Ascending aorta (tissue), 2 donors: ENCODE measurements at places on chromosomes 2 and 18.

DNA sequence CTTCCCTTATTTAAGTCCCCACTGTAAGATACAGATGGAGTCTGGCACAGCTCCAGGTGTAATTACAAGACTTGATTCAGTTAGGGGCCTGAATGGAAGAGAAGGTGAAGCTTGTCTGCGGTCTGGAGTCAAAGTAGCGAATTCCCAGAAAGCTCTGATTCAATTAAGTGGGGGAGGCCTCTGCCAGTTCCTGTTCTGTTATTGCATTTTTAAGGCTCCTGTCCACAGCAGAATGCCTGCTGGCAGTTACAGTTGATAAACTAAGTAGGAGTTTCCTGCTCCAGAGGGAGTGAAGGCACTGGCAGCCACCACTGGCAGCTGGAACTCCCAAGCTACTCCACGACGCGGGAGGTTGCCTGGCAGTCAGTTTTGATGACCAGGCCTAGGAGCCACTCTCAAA lies 181.1 kb downstream of the SOCS6 start:
- no peak for DNase-seq

- no peak for DNase-seq
Observed at GRCh38 chr18:55509631-55510324, 78.2 kb downstream of the TCF4 start.

DNA sequence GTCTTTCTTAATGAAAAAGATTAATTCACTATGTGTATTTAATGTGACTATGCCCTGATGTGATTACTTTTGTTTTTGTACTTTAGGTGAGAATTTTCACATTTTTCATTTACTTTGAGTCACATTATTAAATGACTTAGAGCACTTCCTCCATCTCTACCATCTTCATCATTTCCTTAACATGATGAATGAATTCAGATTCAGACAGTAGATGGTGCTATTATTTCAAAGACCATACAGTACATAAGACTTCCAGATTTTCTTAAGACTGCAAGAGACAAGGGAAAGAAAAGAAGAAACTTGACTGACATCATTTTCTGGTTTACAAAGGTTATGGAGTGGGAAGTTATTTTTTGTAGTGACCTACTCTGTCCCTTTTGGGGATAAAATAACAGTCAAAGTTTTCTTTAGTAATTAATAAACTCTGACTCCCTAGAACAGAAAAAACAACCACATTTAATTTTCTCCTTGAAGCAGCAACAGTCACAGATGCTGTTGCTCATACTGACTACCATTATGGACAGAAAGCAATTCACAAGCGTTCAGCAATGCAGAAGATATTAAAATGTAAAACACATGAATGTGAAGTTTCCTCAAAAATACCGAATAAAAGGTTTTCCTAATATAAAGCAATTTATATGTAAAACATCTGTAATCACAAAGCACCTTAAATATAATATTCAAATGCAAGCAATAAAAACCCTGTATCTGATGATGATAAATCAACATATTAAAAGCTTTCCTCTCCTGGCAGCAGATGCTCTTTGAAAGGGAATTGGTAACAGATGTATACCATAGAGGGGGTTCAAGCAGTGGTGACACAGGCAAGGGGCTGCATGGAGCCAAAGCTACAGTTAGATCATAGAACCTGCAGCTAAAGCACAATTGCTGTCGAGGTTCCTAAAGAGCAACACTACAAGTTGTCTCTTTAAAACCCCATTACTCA lies 1010.9 kb upstream of the NXPH2 start:
- DNase-seq, result no peak

DNA sequence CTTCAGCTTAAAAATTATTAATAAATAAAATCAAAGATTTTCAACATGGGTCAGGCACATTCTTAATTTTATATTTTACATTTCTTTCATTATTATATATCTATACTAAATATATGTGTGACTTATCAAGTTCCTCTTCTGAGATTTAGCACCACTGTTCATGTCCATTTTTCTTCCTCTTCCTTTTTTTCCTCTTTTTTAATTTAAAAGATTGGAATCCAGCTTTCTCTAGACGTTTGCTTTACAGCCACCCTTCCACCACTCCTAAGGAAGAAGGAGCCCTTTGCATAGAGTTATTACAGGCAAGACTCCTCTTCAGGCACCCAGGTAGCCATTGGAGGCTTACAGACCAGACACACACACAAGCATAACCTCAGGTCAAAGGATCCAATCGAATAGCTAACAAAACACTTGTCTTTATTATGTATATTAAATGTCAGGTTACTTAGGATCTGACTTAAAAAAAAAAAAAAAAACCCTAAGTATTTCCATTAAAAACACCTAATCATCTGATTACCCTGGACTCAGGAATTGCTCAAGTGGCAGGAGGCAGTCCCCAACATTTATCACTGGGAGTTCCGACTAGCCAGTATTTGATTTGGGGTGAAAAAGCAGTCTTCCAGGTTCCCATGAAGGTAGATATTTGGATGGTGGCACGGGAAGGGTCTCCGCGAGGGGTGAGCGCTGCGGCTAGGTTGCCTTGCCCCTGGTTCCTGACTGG lies 2.4 kb upstream of the ZEB2 start:
- DNase-seq, result no peak

GRCh38 chr18:54119524-54120019 lies 104.9 kb downstream of the MBD2 start:
- DNase-seq, result no peak
